H4 (cell line): ENCODE measurements at places on chromosomes 16 and 17. TPM values are rescaled to one million over a fixed set of nuclear protein-coding genes. Genes with fewer than 3 reads are reported as not detected.
A peak's percentile ranks its signal among the peaks of the same experiment; 100 is the strongest.

- no peak for DNase-seq
These were observed 14.6 kb downstream of the SCIMP start for GRCh38 chr17:5220074-5220473.

DNA sequence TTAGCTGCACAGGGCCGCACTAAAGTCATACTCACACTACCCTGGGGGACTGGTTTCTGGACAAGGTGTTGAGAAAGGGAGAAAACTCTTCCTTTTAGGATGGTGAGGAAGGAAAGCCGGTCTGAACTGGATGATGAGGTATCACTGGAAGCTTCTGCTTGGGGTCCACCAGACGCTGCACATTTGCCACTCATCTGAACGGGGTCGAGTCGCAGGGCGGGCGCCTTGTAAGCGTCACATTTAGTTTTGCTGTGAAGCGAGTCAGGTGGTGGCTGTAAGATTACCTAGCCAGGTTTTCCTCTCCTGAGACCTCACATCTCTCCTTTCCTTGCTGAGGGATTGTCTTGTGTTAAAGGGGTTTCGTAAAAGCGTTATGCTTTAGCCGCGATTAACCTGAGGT, 2.3 kb downstream of the JPT2 start:
- no peak for DNase-seq

USP6 gene
- 0.02 TPM in 1 of 2 replicates, not detected in the other for total RNA-seq

GRCh38 chr16:2515180-2515851, 1.6 kb downstream of the ATP6V0C start:
- DNase-seq, result no peak

DNA sequence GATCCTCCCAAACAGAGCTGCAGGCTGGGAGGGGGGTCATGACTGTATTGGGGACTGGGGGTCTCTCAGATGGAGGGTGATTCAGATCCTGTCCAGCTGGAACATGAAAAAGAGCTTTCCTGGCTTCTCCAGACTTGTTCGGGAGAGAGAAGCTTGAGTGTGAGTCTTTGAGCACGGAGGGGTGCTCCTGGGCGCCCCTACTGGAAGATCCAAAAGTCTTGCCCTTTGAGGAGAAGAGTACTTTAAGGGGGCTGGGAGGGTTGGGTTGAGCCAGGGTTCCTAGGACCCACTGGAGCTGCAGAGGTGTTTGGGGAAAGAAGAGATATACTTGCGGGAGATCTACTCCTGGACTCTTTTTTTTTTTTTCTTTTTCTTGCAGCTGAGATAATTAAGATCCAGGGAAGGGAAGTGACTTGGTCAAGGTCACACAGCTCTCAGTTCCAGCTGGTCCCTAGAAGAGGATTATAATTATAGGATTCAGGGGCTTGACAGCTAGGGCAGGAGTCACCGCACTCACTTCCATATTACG, 8.4 kb downstream of the RARA start:
- peak; percentile 69 for DNase-seq
